Urothelium cell line (cell line): ENCODE measurements at places on chromosomes 16 and 17.
A peak's percentile ranks its signal among the peaks of the same experiment; 100 is the strongest.

GRCh38 chr17:62591333-62591732 lies 36.1 kb upstream of the MRC2 start:
- no peak for DNase-seq

DNA sequence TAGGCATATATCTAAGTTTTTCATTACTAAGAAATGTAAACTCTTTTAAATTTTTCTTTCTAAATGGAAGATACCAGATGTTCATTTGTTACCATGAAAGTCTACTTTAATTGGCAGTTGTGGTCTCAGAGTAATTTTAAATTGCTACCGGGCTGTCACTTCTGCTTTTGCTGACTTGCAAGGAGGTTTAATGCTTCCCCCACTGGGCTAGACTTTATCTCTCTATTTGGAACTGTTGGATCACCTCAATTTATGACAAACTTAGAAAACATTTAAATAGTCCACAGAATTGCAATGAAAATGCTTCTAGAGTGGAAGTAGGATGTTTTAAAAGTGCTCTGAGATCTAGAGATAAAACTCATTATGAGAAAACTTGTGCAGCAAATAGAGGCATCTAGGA lies 479.8 kb upstream of the GOT2 start:
- no peak for DNase-seq

DNA sequence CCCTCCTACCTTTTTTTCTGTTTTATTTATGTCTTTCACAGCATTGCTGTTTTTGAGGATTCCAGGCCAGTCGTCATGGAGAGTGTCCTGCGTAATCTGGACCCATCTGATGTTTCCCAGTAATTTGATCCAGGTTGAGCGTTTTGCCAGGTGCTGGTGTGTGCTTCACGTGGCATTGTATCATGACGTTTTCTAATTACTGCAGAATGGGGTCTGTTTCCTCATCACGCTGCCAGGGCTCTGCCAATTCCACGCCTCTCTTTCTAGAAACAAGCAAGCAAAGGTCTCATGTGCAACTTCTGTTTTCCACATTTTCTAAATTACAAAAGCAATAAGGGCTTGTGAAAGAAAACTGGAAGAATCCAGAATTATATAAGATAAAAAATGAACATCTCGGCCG lies 28.3 kb upstream of the BHLHA9 start:
- DNase-seq = no peak

- no peak for DNase-seq
These were observed 557.9 kb upstream of the CDH11 start for GRCh38 chr16:65679785-65680184.

- DNase-seq = peak; percentile 56
These were observed 4.5 kb downstream of the TRPV2 start for GRCh38 chr17:16419929-16420271.

DNA sequence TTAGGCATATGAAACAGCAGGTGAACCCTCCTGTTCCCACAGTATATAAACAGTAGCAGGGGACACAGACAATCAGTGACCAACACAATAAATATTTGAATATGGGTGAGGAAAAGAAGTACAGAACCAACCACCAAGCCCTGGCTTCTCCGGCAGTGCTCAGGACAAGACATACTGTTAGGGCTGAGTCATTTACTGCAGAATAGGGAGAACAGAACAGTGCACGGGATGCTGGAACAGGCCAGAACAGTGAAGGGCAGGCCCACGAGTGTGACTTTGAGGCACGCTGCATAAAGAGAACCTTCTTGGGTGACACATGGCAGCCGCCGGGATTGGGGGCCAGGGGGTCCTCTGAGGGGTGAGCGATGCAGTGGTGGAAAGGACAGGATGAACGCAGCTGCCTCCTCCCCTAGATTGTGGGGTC lies 160.4 kb downstream of the CMIP start:
- DNase-seq = no peak

GRCh38 chr17:7515911-7516610 lies 31.9 kb downstream of the POLR2A start:
- DNase-seq = no peak

GRCh38 chr17:44439168-44439567 lies 49.7 kb upstream of the ITGA2B start:
- no peak for DNase-seq

- no peak for DNase-seq
These were observed 275.9 kb downstream of the STX8 start for GRCh38 chr17:9299695-9300094.

- DNase-seq = no peak
These were observed 62.7 kb downstream of the ARHGAP44 start for GRCh38 chr17:12851901-12852435.

GRCh38 chr17:4433515-4434031 lies at the start of gene SPNS3:
SPNS3 (plus strand) TSS chr17:4433940; CDS start chr17:4433968, 28 bp downstream.
- no peak for DNase-seq

GRCh38 chr16:70476272-70477020 lies 22.1 kb downstream of the FCSK start:
- DNase-seq = peak; percentile 88

GRCh38 chr16:88131256-88131655 lies 180.0 kb downstream of the BANP start:
- no peak for DNase-seq

DNA sequence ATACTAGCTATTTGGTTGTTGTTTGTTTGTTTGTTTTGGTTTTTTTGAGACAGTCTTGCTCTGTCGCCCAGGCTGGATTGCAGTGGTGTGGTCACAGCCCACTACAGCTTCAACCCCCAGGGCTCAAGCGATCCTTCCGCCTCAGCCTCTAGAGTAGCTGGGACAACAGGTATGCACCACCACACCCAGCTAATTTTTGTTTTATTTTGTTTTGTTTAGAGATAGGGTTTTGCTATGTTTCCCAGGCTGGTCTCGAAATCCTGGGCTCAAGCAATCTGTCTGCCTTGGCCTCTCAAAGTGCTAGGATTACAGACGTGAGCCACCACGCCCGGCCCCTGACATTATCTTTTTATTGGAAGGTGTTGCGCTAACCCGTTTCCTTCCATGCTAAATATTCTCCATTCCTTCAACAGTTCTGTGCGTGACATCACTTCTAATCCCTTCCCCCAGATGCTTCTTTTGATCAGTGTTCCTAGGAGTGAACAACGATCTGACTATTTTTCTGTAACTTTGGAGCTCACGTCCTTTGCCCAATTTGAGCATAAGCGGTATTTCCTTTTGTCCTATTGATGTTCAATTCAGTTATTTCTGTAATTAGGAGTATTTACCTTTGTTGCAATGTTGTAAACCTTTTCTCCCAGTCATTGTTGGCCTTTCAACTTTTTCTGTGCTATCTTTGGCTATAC lies 30.2 kb upstream of the EMP2 start:
- no peak for DNase-seq

DNA sequence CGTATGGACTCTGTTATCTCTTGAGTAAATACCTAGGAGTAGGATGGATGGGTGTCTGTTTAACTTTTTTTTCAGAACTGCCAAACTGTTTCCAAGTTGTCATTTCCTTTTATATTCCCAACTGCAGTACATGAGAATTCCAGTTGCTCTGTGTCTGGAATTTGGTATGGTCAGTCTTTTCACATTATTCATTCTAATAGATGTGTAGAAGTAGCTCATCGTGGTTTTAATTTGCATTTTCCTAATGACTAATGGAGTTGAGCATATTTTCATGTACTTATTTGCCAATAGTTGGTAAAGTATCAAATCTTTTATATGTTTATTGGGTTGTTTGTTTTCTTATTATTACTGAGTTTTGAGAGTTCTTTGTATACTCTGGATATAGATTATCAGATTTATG lies 27.0 kb downstream of the MRTFB start:
- no peak for DNase-seq

GRCh38 chr17:48016112-48016511 lies 21.5 kb downstream of the COPZ2 start:
- DNase-seq = no peak

- peak; percentile 36 for DNase-seq
These were observed 1.1 kb downstream of the ABAT start for GRCh38 chr16:8675183-8676159.

GRCh38 chr17:44587339-44587738 lies 30.1 kb downstream of the FZD2 start:
- DNase-seq = peak; percentile 97

DNA sequence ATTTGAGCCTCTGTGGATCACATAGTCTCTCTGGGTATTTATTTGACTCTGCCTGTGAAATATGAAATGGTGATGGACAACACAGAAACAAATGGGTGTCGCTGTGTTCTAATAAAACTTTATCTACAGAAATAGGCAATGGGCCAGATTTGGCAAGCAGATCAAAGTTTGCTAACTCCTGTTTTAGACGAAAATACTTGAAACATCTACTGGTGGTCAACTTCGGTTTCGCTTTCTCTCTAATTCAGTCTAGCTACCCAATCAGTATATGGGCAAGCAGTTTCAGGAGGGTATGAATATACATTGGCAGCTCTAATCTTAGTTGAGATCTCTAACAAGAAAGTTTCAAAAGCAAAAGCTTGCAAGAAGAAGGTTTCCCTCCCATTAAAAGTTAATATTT lies 60.1 kb upstream of the DYNLRB2 start:
- no peak for DNase-seq

DNA sequence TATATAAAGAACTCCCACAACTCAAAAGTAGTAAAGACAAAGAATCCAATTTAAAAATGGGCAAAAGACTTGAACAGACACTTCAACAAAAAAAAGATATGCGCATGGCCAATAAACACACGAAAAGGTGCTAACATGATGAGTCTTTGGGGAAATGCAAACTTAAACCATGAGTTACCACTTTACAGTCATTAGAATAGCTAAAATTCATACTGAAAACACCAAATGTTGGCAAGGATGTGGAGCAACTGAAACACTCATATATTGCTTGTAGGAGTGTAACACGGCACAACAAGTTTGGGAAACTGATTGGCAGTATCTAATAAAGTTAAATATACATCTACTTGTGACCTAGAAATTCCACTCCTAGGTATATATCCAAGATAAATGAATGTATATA lies 3.0 kb upstream of the PIK3R5 start:
- DNase-seq = no peak

- DNase-seq = no peak
These were observed 13.7 kb downstream of the KRABD2 start for GRCh38 chr17:8362651-8363332.

DNA sequence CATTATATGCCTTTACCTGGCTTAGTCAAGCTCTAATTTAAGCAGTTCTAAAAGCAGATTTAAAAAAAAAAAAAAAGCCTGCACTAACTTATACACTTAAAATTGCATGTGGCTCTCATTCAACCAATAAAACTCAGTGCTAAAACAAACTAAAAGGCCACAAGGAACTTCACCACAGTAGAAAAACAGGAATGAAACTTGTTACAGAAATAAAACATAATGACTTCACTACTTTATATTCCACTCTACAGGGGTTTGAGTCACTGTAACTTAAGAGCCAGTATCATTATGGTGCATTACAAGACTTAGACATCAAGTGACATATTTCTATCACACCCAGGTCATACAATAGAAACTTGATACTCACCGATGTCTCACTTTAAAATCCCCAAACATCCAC lies 11.1 kb downstream of the CA10 start:
- no peak for DNase-seq

DNA sequence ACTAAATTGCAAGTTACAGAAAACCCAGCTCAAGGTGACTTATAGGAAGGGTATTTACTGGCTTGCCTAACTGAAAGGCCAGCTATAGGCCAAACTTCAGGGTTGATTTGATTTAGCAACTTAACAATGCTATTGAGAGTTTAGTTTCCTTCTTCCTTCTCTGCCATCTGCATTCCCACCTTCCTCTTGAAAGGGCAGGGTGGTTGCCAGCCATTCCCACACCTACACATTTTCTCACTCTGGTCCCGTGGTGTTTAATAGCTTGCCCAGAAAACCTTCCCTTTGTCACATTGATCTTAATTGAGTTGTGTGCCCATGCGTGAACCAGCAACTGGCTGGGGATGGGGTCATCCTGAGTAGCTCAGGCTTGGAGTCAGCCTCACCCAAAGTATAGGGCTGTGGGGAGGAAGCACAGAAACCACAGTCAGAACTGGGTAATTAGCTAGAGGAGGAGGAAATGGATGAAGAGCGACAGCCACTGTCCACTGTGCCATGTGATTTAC lies 194.7 kb downstream of the SPECC1 start:
- DNase-seq = no peak

DNA sequence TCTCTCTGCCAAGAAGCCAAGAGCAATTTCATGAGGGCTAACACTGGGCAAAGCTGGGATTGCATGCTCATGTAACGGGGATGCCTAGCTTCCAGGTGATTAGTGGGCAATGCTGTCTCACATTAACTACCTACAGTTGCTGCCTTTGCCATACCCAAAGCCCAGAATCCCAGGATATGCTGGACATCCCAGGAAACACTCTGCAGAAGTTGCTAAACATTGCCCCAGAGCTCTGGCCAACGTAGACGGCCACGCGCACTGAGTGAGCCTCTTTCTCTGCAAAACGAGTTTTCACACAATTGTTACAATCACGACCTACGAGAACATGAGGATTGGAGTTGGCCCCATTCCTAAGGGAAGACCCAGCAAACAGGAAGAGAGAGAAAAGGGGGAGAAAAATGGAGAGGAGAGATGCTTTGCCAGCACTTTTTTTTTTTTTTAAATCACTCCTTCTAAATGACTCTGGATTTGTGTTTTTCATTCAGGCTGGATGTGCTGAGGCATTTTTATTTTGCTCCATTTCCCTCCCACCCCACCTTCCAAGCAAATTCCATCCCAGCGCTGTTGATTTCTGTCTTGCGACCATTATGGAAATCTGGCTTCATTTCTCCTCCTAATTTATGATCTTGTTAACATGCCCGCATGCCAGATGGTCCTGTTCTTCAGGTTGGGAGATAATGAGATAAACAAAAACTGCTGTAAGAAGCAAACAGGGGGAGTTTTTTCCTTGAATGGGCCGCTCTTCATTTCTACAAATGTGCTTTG lies 112.8 kb upstream of the DNAH9 start:
- no peak for DNase-seq

DNA sequence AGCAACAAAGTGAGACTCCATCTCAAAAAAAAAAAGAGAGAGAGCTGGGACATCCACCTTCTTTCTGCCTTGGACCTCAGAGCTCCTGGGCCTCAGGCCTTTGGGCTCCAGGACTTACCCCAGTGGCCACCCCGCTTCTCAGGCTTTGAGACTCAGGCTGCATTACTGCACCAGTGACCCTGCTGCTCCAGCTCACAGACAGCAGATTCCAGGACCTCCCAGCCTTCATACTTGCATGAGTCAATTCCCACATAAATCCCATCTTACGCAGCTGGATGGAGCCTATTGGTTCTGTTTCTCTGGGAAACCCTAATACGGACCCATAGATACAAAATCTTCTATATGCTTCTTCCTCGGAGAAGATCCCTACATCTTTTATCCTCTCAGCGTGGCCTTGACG lies 2.1 kb upstream of the CEP295NL start:
- no peak for DNase-seq

DNA sequence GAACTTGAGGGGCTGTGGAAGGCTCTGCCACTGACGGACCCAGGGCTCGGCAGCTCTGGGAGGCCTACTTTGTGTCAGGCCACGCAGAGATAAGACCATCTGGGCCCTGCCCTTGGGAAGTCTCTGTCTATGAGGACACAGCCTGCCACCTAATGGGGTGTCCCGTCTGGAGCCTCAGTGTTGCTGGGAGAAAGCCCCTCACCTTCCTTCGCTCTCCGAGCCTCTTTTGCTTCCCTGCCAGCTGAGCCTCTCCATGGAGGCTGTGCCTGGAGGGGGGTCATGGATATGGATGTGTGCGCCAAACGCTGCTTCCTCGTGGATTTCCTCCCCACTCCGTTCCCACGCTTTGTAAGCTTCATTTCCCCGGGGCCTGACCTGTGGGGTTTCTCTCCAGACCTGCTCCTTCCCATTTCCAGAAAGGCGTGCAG lies 228.8 kb downstream of the SEC14L1 start:
- DNase-seq = no peak

GRCh38 chr16:31385680-31386079 lies 7.5 kb upstream of the ITGAD start:
- DNase-seq = no peak

GRCh38 chr16:79740252-79740651 lies 139.7 kb upstream of the MAF start:
- no peak for DNase-seq
